ENCODE measurements at places on chromosomes 1 and 21.

DNA sequence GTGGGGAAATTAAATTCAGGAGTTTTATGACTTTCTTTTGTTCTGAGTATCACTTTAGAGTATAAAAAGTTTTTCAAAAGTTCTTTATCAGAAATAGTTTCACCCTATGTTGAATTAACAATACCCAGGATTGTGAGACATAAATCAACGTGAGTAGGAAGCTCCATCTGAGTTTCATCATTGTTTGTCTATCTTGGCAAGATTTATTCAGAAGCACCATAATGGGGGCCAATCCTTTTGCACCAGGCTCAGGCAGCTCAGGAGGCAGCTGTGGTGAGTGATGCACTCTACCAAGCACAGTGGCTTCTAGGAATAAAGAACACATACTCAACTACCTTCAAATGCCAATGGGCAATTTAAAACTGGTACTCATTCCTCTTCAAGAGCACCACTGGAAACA is 12.0 kb downstream of the CREG1 start:
- DNase-seq, result no peak

GRCh38 chr1:57307392-57308170 is 116.3 kb downstream of the DAB1 start:
- DNase-seq, result peak; percentile 85

GRCh38 chr1:8938232-8938999 is 7.3 kb upstream of the CA6 start:
- no peak for DNase-seq

DNA sequence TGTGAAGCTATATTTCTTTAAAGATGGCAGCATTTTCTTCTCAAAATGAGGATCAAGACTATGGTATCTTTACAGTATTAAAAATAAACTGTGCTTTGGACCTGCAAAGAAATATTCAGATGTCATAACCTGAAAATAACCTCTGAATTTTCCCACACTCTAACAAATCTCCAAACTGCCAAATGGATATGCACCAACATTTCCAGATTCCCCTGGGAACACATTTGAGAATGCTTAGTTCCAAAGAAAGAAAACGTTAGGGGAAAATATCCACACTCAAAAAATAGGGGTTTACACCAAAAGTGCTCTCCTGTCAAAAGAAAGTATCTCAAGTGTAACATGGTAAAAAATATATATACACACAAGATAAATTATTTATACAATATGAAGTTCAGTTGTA is 69.1 kb upstream of the ARHGAP29 start:
- DNase-seq, result no peak

GRCh38 chr1:92820024-92820423 is 11.8 kb upstream of the RPL5 start:
- no peak for DNase-seq

DNA sequence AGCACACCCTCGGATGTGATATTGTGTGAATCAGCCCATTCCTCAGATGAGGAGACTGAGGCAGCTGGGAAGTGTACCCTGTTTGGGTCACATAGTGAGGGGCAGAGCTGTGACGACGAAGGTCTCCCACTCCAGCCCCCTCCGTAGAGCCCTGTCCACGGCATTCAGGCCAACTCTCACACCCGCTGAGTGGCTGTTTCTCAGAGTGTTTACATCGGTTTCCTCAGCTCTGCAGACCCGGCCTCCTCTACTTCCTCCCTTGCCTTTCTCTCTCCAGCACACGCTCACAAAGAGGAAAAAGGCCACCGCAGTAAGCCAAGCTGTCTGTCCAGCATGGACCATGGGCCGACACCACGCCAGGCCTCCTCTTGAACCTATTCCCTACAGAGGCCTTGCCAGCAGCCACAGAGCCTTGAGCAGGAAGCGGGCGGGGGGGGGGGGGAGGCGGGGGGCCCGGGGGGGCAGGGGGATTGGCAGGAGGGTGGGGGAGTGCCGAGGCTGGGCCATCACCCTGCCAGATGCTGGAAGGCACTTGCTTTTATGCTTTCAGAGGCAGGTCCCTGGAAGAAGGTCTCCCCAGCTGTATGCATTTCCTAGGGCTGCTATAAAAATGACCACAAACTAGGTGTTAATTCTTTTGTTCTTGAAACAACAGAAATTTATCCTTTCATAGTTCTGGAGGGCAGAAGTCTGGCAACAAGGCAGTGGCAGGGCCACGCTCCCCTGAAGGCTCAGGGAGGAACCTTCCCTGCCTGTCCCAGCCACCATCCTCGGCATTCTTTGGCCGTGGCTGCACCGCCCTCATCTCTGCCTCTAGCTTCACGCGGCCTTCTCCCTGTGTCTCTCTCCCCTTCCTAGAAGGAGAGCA is 178.4 kb downstream of the PSMG1 start:
- no peak for DNase-seq

DNA sequence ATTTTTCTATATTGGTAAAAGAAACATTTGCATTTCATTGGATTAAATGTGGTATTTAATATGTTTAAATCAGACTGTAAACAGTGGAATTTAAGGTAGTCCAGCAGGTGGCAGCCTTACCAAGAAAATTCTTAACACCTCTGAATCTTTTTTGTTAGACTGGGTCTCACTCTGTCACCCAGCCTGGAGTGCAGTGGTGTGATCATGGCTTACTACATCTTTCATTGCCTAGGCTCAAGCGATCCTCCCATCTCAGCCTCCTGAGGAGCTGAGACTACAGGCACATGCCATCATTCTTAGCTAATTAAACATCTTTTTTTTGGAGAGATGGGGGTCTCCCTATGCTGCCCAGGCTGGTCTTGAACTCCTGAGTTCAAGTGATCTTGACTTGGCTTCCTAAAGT is 98.8 kb downstream of the RABGAP1L start:
- peak; percentile 40 for DNase-seq

DNA sequence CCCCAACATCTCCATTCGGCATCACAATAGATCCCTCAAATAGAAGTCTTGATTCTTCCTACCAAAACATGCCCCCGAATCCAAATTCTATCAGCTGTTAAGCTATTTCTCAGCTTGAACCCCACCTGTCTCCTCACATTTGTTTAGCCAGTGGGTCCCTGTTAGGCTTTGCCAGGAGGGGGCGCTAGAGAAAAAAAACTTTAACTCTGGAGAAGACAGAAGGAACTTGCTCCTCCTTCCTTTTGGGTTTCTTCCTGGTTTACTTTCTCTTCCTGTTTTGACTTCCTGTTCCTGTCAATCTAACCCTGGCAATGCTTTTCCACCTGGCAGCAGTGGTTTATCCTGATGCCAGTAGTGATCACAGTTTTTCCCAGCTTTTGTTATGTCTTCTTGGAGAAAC is 95.6 kb upstream of the KCNK1 start:
- no peak for DNase-seq

- DNase-seq, result no peak
These were observed 13.0 kb downstream of the STRIP1 start for GRCh38 chr1:110047463-110047862.

DNA sequence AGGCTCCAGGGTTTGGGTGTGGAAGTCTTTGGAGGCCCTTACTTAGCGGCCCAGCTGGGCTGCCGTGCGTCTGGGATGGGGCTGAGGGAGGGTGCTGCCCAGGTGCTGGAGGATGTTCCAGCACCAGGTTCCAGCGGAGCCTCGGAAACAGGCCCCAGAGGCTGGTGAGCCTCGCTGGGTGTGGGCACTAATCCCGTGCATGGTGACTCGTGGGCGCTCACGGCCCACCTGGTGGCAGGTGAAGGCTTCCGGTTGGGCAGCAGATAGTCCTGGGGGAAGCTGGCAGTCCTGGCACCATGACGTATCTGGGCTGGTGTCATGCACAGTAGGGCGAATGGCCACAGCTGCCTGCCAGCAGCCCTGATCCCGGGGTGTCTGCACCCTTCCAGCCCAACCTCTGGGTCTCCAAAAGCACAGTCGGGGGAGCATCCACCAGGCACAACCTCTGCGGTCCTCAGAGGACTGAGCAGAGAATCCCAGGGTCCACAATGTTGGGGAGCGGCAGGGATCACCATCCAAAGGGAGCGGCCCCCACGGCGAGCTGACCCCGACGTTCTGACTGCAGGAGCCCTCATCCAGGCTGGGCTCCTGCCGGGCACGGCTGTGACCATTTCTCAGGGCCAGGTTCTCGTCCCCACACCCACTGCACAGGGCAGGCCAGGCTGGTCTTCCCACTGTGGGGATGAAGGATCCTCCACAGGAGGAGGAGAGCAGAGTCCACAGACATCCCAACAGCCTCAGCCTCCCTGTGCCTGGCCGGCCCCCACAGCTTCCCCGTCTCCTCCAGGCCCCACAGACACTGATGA is 25.3 kb downstream of the FTCD start:
- DNase-seq, result no peak

GRCh38 chr1:17765444-17766411 is 10.6 kb downstream of the ACTL8 start:
- DNase-seq, result no peak

DNA sequence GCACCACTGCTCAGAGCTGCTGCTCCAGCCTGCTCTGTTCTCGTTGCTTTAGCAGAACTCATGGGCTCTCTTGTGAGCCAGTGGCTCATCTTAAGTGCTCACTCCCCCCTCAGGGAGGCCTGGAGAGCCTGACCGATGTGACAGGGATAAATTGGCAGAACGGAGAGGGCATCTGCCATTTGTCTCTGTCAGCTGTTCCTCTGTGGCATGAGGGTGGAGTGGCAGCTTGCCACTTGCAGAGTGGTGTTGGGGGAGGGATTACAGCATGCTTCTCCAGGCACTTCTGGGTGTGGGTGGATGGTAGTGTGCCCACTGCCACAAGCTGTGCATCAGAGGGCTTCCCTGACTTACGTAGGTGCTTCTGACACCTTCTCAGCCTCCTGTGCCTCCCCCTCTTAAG is 229.5 kb downstream of the PAPPA2 start:
- peak; percentile 34 for DNase-seq

- DNase-seq, result peak; percentile 84
These were observed 31.4 kb downstream of the VASH2 start for GRCh38 chr1:212981571-212982328.

GRCh38 chr1:8969937-8970336 is 24.3 kb downstream of the CA6 start:
- DNase-seq, result no peak

- DNase-seq, result peak; percentile 57
These were observed 47.7 kb upstream of the PPM1J start for GRCh38 chr1:112762541-112763500.

- no peak for DNase-seq
These were observed 8.0 kb downstream of the FMO5 start for GRCh38 chr1:147217141-147217540.

GRCh38 chr1:155913969-155914757 is 3.0 kb upstream of the RIT1 start:
- no peak for DNase-seq

DNA sequence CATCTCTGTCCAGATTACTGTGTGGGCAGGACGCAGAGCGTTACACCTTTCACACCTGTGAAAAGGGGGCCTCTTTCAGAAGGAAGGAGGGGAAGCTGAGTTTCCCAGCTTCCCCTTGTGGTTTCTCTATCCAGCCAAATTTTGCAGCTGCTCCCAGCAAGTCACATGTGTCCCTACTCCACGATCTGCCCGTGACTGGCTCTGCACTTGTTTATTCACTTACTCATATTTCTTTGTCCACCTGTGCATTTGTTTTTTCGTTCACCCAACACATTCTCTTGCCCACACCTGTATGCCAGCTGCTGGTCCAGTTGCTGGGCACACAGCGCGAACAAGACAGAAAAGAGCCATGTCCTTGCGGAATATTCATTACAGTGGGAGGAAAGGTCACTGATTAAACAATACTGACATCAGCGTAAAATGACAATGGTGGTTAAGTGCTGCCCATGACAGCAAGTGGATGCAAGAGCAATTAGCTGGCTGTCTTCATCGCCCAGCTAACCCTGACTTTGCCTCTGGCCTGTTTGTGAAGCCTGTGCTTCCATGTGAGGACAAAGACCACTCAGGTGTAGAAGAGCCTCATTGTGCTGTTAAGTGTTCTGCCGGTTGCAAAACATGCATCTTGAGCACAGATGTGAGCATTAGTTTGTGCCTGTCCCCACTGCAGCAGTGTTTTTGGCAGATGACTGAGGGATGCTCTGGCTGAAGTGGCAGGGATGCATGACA is 28.6 kb upstream of the NEK2 start:
- DNase-seq, result peak; percentile 97

GRCh38 chr1:56963667-56964066 is 2.1 kb downstream of the C8B start:
- no peak for DNase-seq

DNA sequence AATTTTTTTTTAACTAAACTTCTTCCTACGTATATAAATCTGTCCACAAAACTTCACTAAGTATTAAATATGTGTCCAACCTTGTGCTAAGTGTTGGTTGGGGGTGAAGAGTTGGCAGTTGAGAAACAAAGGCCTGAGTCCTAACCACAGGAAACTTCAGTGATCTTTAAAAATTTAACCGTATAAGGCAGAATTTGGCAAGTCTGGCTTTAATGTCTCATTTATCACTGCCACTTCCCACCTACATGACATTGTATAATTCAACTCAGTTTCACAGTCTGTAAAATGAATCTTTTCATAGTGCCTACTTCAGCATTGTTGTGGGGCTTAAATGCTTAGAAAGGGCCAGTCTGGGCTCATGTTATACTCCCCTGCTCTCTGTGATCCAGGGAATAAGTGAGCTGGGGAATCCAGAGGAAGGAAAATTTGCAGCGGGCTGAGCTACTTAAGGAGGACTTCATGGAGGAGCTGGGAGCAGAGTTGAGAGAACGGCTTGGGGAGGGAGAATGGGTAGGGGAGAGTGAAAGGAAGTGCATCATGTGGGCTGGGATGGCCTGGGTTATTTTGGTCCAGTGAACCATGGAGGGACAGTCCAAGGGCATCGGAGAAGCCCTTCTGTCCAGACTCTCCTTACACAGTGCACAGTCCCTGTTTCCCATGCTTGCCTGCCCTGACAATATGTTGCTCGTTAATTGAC is 14.5 kb downstream of the IFNAR2 start:
- no peak for DNase-seq

DNA sequence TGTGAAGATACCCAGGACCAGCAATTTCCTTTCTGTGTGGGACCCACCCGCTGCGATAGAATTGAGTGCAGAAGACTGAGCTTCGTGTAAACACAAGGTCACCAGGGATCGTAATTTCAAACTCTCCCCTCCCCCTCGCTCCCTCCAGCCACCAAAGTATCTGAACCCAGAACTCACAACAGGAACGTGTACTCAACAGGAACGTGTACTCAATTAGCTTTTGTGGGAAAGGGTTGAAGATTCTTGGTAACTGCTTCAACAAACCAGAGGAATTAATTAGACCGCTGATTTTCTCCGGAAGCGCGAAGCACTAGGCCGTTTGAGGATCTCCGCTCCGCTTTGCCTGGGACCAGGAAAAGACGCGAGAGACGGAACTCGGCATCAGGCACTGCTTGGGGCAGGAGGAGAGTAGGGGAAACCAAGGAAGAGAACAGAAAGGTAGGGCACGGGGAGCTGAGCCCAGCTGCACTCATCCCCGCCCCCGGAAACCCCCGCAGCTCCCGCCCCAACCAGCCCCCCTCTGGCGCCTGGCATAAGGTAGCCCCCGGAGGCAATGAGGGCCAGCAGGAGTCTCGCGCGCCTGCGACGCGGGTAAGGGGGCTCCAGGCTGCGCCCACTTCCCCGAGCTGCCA is 453 bp downstream of the DRAM2 start:
- peak; percentile 93 for DNase-seq

GRCh38 chr1:228346731-228347130 is 59.9 kb downstream of the TRIM11 start:
- DNase-seq, result no peak

Data from NCI-H2171 treated with DMSO at 0.1 percent for 48 hours (cell line).